AG04450 (cell line): ENCODE measurements at places on chromosomes 4 and X. TPM values are rescaled to one million over a fixed set of nuclear protein-coding genes. Genes with fewer than 3 reads are reported as not detected.

Gene S100P
- 0.40 TPM in 1 of 2 replicates, not detected in the other for polyA plus RNA-seq

Gene LANCL3
- polyA plus RNA-seq = 0.01 and 0.06 TPM in 2 replicates

Gene VEGFD
- 0.24 and 0.43 TPM in 2 replicates for polyA plus RNA-seq

Gene LGI2
- polyA plus RNA-seq = not detected in 2 replicates

Gene ARHGAP4
- 0.12 and 0.16 TPM in 2 replicates for polyA plus RNA-seq

Gene ZNF141
- 4.3 and 4.7 TPM in 2 replicates for polyA plus RNA-seq

Gene ELMOD2
- 22.2 and 29.4 TPM in 2 replicates for polyA plus RNA-seq

- DNase-seq = peak; percentile 42
Measured at GRCh38 chr4:85084371-85085094, 118.0 kb upstream of the WDFY3 start.

- DNase-seq = no peak
Measured at GRCh38 chr4:40414673-40415072, 79.5 kb downstream of the CHRNA9 start.

GRCh38 chr4:186749611-186750281 is 26.1 kb upstream of the FAT1 start:
- no peak for DNase-seq

GRCh38 chr4:124740501-124740900 is 28.0 kb upstream of the ANKRD50 start:
- DNase-seq = no peak

- peak; percentile 95 for DNase-seq
Measured at GRCh38 chr4:145545538-145546174, 64.0 kb downstream of the SMAD1 start.

GRCh38 chrX:148871422-148872160 is 371.2 kb downstream of the AFF2 start:
- DNase-seq = peak; percentile 49

GRCh38 chr4:172169871-172170270 is 356.7 kb downstream of the GALNTL6 start:
- no peak for DNase-seq

DNA sequence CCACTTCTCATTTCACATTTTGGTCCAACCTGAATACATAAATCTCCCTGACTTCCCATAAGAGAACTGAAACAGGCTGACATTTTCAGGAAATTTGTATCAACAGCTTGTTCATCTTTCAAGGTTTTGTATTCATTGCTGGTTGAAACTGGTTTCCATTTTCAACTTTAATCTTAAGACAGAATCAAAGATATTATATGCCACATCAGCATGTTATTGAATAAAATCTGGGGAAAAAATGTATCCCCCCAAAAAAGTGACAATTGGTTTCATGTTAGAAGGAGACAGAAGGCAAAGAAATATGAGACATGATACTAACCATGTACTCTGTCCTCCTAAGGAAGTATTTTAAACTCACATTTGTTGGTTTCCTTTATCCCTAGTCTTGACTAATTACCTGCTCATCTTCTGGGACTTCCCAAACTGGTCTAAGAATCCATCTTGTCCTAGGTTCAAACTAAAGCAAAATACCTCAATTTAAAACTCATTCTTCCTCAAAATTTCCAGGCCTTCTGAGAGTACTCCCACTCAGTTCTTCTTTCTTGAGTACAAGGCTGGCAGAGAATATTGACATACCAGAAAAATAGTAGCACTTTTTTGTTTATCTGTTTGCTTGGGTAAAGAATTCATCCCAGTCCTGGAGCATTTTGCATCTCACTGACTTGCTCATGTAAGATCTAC is 3.1 kb upstream of the ANTXR2 start:
- no peak for DNase-seq

DNA sequence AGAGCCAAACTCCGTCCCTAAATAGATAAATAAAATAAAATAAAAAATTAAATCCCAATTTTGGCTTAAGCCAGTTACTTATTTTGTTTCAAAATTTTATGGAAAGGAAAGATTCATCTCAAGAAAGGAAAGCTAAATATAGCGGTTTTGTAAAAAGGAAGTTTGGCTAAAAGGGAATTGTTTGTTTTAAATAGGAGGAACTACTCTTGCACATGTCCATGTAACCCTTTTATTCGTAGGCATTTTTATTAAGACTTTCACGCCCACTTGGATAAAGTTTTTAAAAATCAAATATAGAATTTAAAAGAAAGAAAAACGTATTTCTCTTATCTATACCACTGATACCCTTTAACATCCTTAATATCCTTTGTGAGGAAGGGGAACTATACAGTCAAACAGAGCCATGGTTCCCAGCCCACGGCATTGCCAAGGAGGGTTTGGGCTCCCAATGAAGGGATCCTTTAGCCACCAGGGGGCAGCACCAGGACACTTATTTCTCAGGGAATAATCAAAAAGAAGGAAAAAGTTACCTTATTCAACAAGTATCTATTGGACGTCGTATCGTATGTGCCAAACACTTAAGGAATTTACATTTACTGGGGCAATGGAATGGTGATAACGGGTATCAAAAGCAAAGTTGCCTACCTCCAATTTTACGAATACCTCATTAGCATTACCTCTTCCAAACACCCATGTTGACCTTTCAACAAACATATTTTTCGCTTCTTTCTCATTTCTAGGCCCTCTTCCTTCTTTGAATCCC is 27.7 kb downstream of the CDKN2AIP start:
- peak; percentile 43 for DNase-seq

- DNase-seq = no peak
Measured at GRCh38 chr4:144338834-144339233, 198.3 kb upstream of the GYPA start.

GRCh38 chr4:5460106-5460801 is 248.1 kb downstream of the EVC2 start:
- peak; percentile 3 for DNase-seq

- no peak for DNase-seq
Measured at GRCh38 chrX:38841750-38842149, 40.5 kb downstream of the MID1IP1 start.

- no peak for DNase-seq
Measured at GRCh38 chr4:46442963-46443362, 53.0 kb upstream of the GABRA2 start.
